Psoas muscle (tissue), 8 donors: ENCODE measurements at places on chromosomes 16 and 17. TPM values are rescaled to one million over a fixed set of nuclear protein-coding genes. Genes with fewer than 3 reads are reported as not detected.
A peak's percentile ranks its signal among the peaks of the same experiment; 100 is the strongest.

DNA sequence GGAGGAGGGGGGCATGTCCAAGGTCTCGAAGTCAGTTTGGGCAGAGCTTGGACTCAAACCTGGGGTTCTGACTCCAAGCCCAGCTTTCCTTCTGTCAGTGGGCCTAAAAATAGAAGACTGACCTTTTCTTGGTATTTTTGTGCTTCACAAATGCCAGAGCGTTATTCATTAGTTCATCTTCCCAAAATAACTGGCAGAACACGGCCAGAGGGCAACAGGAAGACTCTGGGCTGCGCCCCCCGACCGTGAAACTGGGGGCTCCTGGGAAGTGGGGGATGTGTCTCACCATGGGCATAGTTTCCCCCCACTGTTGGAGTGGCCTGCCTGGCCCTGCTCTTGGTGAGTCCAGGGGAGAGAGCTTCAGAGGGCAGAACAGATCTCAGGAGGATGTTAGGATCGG, 94.0 kb downstream of the SOCS1 start:
- peak; percentile 58 for DNase-seq

The VAMP2 gene
- total RNA-seq, result 54.4 TPM

- no peak for DNase-seq
These were observed 465.9 kb upstream of the ERCC4 start for GRCh38 chr16:13453938-13454553.

The WNT3 gene
- 0.36 TPM for total RNA-seq

The AFMID gene
- total RNA-seq, result 9.0 TPM

- no peak for DNase-seq
These were observed 111.7 kb downstream of the CDH11 start for GRCh38 chr16:65010125-65010524.

GRCh38 chr17:56939869-56940484, 20.9 kb downstream of the COIL start:
- no peak for DNase-seq

DNA sequence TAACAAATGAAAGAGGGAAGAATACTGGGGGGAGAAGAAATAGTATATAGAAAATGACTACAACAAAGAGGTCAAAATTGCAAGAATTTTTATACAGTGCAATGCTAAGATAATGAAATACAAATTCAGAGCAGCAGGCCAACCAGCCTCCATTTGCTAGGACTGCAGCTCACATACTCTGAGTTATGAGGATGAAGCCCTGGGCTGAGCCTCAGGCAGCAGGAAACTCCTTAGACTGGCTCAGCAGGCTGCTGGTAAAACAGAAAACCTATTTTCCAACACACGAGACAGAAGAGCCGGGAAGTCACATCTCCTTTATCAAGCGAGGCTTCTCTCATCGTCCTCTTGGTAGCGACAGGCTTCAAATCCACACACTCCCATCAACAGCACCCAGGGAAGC, 296.5 kb downstream of the SLC39A11 start:
- DNase-seq, result no peak

DNA sequence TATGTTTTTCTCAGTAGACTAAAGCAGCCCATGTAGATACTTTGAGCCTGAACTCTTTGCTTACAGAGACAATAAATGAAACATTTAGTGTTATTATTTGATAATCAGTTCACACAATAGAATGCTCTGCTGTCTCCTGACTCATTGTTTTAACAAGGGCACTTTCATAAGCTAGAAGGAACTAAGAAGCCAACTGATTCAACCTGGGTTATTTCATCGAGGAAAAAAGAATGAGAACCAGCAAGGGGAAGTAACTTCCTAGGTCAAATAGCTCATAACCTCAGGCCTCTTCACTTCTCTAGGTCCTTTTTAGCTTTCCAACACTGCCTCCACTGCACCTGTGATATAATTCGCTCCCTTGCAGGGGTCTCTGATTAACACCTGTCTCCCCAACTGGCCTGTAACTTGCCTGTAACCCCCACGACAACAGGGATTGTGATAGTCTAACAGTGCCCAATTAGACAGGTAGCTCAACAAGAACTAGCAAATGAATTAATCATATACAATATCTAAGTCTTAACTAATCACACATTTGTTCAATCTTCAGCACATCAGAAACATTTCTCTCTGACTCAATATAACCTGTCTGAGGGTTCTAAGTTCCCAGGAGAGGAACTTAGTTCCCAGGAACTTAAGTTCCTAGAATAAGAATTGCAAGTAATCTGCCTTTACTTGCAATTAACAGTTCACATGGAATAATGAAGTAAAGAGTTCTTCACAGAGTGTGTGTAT, 34.8 kb downstream of the RFFL start:
- DNase-seq, result no peak

GRCh38 chr17:74532115-74532514, 840 bp upstream of the CD300LB start:
- DNase-seq, result no peak

GRCh38 chr17:83004791-83005380, 74.5 kb upstream of the METRNL start:
- no peak for DNase-seq

- no peak for DNase-seq
These were observed 154.7 kb upstream of the CACNG3 start for GRCh38 chr16:24101431-24101830.

DNA sequence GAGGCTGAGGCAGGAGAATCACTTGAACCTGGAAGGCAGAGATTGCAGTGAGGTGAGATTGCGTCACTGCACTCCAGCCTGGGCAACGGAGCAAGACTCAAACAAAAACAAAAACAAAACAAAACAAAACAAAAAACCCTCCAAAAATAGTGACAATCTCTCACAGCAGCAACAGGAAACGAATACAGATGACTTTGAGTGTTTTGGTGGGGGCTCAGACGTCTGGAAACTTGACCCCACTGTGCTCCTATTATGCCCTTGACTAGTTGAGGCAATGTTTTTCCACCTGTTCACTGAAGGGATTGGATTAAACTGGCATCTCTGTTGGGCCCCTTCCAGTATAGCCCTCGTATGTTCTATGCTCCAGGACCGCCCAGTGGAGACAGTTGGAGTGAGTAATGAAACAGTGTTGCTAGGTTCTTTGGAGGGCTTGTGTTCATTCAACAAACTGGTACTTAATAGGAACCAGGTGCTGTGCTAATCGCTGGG, 167.0 kb downstream of the UTP18 start:
- DNase-seq, result no peak

GRCh38 chr16:88815901-88816589, 4.3 kb upstream of the APRT start:
- DNase-seq, result no peak

- peak; percentile 59 for DNase-seq
These were observed 211.4 kb downstream of the NTN1 start for GRCh38 chr17:9232591-9233270.

The ITGAD gene
- total RNA-seq, result 0.42 TPM

DNA sequence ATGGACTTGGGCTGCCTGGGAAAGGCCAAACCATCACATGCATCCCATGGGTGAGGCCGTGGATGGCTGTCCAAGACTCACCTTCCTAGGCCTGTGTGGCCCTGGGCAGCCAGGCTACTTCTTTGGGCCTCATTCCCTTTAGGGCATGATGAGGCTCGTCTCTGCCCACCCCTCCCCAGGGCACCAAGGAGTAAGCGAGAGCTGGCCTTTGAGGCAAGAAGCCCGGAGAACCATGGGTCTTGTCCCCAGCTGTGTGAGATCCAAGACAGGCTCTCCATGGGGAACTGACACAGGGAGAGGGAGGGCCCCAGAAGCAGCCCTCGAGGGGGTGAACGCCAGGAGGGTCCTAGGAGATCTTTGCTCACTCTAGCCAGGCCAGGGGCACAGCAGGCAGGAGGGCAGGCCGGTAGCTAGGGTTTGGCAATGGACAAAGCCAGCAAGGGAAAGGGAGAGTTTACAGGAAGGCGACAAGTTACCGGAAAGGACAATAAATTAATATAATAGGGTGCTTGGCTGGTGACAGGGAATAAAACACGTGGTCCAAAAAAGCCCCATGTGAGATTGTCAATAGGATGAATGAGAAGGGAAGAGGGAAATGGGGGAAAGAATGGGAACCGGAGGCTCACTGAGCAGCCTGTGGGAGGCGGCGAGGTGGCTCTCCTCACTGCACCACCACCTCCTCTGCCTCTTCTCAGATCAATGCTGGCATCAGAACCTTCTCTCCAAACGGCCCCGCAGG, 119.1 kb downstream of the SDK2 start:
- no peak for DNase-seq

DNA sequence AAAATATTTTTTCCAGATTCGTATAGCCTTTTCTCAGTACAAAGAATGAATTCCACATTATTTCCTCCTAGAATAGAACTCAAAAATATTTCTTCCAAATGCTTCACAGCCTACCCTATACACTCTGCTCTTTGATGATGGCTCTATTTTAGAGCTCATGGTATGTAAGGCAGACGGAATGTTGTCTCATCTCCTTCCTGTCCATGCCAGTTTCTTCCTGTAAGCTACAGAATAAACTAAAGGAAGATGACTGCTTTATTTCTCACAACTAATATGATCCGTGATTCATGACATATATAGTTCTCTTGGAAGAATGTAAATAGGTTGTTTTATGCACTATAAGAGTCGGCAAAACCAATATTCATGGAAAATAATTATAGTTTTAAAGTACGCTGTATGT, 723.1 kb downstream of the CDH11 start:
- DNase-seq, result no peak

DNA sequence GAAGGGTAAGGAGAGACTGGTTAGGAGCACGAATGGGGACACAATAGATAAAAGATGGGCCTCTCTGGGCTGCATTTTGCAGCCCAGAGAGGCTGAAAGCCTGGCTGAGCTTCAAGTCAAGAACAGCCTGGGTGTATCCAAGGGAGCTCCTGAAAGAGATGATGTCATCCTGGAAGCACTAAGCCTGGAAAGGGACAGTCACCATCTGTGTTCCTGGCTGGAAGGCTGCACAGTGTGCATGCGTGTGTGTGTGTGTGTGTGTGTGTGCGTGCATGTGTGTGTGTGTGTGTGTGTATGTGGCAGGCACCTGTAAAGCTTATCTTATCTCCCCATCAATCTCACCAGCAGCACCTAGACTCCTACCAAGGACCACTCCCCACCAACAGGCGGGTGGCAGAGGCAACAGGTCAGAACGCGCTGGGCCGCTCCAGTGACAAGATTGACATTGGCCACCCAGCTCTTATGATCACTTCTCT, 44.1 kb downstream of the COG7 start:
- peak; percentile 75 for DNase-seq

DNA sequence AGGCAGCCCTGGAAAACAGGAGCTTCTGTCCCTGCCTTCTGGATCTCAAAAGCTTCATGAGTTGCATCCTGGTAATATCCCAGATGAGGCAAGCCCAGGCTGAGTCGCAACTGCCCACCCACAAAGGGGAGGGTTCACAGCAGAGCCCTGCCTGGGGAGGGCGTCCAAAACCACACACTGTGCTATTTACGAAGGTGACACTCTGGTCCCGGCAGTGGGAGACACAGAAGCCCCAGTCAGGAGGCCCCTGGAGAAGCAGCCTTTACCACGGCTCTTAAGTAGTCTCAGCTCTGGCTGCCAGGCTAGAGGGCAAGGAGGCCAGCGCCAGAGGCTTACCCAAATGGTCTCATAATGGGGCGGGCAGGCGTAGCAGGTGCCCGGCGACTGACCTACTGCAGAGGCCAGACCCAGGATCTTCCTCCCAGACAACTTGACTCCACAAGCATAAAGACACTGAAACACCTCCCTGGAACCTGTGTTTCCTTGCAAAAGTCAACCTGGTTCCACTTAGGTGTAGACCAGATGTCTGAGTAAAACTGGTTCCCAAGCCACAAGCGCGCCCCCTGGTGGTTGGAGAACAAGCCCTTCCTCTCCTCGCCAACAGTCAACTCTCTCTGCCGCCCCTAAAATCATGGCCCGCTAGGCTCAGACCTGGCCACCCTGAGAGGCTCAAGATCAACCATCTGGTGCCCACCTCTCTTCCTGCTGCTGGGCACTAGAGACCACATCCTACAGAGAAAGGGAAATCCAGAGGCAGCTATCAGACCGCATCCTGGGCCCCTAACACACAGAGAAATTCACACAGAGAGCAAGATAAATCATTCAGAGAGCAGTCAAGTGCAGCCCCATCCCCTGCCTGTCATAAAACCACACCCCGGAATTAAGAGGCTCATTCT, 5.2 kb downstream of the AXIN2 start:
- DNase-seq, result peak; percentile 81

DNA sequence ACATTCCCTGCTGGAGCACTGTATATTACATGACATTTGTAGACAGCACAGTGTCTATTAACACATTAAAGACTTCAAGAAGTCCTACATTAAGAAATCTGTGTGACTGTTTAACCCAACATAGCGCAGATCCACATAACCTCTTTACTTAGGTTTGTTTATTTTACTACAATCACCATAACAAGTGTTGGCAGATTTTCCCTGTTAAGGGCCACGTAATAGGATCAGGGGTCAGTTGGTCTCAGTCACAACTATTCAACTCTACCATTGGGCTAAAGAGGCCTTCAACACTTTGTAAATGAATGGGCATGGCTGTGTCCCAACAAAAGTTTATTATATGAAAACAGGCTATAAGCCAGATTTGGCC, 51.3 kb upstream of the ADORA2B start:
- DNase-seq, result no peak

GRCh38 chr17:1384905-1385435, 15.1 kb downstream of the YWHAE start:
- DNase-seq, result no peak

DNA sequence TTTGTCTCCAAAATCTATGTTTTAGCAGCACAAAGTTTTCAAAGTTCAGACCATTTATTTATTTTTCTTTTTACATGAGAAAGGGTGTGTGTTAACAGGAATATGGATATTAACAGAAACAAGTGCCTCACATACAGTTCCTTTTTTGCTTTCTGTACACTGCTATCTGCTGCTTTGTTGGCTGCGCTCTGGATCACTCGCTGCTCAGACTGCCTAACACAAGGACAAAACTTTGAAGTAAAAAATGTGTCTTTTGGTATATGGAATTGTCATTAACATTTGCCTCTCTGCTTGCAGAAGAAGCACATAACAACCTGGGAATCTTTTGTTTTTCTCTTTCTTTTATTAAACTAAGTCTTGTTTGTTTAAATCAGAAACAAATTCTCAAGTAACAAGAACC, 262.8 kb downstream of the ZFHX3 start:
- DNase-seq, result no peak
